Activated CD8-positive, alpha-beta memory T cell treated with anti-CD3 and anti-CD28 coated beads, Interleukin-2, amount 50 U/mL, for 48 hours (primary cell): ENCODE measurements at places on chromosomes 5 and 9.

- DNase-seq = no peak
These were observed 256.3 kb downstream of the KIAA0825 start for GRCh38 chr5:94361832-94362796.

- no peak for DNase-seq
These were observed 620.1 kb downstream of the TLE1 start for GRCh38 chr9:81069038-81069795.

DNA sequence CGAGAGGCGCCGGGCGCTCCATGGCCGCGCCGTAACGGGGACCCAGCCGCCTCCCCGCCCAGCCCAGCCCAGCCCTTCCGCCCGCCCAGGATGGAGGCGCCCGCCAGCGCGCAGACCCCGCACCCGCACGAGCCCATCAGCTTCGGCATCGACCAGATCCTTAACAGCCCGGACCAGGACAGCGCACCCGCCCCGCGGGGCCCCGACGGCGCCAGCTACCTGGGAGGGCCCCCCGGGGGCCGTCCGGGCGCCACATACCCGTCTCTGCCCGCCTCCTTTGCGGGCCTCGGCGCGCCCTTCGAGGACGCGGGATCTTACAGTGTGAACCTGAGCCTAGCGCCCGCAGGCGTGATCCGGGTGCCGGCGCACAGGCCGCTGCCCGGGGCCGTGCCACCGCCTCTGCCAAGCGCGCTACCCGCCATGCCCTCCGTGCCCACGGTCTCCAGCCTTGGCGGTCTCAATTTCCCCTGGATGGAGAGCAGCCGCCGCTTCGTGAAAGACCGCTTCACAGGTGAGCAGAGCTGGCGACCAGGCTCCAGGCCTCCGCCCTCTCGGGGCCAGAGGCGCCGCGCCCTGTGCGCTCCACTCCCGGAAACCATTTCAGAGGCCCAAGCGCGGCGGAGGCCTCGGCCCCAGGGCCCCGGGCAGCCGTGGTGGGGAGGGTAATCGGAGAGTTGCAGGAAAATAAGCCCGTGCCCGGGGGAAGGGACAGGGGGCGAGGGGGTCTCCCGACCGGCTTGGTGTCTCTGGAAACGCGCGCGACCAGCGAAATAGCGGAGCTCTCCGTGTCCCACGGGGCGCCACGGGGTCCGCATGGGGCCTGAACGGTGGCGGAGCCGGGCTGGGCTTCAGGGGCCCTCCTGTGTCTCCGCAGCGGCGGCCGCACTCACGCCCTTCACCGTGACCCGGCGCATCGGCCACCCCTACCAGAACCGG, 496 bp downstream of the TLX3 start:
- DNase-seq = no peak

DNA sequence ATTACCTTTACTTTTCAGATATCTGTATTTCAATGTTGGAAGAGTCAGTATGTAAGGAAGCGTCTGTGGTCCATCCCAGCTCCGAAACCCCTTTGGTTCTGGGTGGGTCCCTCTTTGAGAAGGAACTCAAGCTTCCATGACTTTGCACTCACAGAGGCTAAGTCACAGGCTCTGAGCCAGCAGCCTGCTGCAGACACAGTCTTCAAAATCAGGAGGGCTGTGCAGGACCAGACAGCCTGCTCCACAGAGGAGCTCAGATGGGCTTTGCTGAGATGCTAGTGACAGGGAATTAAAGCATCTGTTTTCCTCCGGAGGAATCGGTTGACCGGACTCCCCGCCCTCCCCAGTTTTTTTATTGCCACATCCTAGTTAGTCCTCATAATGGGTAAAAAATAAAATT, 126.4 kb upstream of the ICE1 start:
- DNase-seq = no peak

GRCh38 chr5:93226202-93226735, 354.8 kb downstream of the NR2F1-AS1 start:
- DNase-seq = no peak

DNA sequence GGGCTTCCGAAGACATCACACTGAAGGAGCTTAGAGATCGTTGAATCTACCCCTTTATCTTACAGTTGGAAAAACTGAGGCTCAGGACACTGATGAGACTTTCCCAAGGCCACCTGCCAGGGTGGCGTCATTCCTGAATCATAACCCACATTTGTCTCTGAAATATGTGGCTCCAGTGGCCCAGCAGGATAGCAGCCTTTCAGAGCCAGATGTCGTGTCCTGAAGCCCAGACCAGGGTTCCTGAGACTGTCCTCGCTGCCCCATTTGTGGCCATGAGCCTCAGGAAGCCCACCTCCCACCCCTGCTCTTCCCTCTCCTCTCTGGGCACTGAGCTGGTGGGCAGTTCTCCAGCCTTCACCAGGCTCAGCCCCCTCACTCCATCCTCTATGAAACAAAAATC, 2.4 kb downstream of the HMCN2 start:
- peak; percentile 32 for DNase-seq

GRCh38 chr5:145943674-145944121, 7.3 kb downstream of the SH3RF2 start:
- no peak for DNase-seq

GRCh38 chr5:1911773-1912235, 29.1 kb upstream of the IRX4 start:
- DNase-seq = no peak

- DNase-seq = no peak
These were observed 25.7 kb downstream of the FAM170A start for GRCh38 chr5:119655061-119655460.

- no peak for DNase-seq
These were observed 32.5 kb downstream of the OR1J1 start for GRCh38 chr9:122445155-122445749.

DNA sequence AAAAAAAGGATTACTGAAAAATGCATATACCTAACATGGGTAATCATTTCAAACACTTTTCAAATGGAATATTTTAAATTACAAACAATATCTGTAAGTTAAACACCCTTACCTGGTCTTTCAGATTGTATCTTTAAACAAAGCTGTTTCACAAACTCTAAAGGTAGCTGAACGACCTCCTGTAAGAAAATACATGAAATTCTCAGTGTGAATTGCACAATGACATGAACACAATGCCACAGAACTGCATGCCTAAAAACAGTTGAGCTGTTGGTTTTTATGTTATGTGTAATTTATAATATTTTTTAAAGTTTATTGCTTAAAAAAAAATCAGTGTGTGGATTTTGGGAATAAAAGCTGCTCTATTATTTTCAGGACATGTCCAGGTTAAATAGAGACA, 17.5 kb downstream of the IPPK start:
- no peak for DNase-seq

- no peak for DNase-seq
These were observed 941.4 kb upstream of the CTNND2 start for GRCh38 chr5:12845549-12846159.

- no peak for DNase-seq
These were observed 157.4 kb downstream of the RMI1 start for GRCh38 chr9:84137968-84138367.

DNA sequence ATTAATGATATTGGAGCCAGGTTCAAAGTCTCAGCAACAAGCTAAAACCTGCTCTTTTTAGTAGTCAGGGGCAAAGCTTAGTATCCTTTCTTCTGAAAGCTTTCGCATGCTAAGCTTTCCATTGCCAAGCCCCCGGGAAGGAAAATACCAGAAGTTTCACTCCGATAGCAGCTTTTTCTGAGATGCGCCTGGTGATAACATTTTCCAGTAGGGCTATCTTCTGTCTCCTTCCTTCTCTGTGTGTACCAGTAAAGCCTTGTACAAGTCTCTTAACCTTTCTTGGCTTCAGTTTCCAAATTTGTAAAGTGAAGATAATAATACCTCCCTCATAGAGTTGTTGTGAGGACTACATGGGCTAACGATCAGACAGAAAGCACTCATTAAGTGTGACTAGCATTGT, 36.7 kb downstream of the DOCK8 start:
- no peak for DNase-seq

- no peak for DNase-seq
These were observed 67.1 kb upstream of the SSBP2 start for GRCh38 chr5:81817980-81818379.

DNA sequence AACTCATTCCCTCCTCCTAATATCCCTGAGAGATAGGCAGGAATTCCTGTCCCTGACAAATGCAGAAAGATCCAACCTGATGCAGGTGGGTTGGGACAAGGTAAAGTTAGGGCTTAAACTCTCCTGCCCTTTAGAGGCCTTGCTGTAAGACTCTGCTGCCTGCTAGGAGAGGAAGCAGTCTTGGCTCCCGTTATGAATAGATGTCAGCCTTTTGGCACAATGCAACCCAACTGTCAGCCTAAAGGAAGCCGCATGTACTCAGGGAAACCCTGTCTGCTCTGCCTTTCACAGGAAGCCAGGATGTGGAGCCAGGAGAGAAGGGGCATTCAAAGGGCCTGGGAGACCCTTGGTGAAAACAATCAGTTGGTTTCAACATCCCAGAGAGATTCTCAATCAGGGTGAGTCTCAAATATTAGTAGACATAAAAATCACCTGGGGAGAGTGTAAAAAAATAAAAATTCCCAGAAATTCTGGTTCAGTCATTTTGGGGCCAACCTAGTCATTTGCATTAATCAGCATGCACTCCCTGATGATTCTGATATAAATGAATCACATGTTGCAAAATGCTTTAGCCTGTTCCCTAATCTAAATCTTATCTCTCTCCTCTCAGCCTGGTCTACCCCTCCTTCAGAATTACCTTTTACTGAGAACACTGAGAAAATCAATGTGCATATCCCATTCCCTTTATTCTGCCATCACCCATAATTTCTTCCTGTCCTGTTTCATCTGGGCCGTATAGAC, 136.2 kb upstream of the TRIM32 start:
- DNase-seq = no peak

DNA sequence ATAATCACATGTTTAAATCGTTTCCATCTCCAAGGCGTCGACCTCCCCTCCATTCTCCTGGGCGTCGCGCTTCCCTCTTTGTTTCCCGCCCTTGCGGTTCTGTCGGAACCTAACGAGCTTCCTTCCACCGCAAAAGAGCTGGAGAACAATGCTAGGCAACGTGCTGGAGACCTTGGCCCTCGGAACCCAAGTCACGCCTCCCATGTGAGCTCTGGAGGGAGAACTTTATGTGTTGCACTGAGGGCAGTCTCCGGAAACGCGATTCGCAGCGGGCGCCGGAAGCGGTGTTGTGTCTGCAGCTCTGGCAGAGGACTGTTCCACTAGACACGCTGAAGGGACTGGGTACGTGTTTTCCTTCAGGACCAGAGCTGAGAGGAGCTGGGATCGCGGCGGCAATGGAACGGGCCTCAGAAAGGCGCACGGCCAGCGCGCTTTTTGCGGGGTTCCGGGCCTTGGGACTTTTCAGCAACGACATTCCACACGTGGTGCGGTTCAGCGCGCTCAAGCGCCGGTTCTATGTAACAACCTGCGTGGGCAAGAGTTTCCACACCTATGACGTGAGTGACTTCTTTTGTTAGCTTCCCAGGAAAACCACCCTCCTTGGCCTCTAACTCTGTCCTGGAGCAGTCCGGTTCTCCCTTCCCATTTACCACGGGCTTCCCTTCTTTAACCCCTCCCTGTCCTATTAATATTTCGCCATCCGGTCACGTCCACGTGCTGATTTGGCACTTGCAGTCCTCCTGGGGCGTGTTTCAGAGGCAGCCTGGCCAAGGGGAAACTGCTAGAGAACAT, at the start of gene WDR36:
Gene WDR36 (plus strand): TSS at position 287 of the 792 bp plus-strand sequence. CDS start 109 bp downstream, at position 396.
- peak; percentile 95 for DNase-seq

DNA sequence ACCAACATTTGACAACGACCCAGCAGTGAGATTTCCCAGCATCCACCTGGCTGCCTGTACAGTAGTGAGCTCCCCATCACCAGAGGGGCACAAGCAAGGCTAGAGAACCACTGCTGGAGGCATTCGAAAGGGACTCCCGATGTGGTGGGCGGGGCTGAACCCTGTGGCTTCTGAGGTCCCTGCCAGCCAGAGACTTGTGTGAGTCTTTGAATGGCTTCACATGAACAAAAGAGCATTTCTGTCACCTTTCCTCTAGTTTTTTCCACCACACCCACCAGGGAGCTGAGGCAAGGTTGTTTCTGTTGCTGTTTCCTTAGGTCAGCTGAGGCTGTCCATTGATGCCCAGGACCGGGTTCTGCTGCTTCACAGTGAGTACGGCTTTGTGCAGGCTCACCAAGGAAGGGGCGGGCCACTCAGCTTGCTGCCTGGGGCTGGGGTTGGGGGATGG, 15.7 kb downstream of the RGS3 start:
- no peak for DNase-seq

DNA sequence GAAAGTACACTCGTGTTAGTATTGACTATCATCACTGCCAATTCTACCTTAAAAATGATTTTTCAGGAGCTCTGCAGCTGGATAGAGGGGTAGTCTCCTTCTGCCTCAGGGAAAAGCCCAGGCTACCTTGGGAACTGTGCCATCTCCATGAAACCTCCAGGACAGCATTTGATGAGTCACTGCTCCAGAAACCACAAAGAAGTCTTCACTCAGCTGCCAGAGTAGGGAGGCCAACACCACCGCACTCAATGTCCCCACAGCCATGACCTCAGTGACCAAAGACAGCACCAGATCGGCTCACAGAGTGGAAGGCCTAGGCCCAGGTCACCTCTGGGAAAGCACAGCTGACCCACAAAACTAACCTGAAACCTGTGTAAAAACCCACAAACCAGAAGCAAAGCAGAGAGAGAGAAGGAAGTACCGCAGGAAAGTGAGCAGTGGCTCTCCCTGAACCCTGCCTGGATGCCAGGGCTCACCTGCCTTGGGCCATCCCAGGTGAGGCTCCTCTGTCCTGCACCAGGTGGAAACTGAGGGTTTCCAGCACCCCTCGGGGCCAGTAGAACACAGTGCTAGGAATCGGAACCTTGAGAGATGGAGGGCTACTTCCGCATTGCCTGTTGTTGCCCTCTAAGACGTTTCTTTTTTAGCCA, 30.0 kb downstream of the S1PR3 start:
- DNase-seq = no peak

- DNase-seq = no peak
These were observed 68.0 kb downstream of the FGF10 start for GRCh38 chr5:44321144-44321725.

DNA sequence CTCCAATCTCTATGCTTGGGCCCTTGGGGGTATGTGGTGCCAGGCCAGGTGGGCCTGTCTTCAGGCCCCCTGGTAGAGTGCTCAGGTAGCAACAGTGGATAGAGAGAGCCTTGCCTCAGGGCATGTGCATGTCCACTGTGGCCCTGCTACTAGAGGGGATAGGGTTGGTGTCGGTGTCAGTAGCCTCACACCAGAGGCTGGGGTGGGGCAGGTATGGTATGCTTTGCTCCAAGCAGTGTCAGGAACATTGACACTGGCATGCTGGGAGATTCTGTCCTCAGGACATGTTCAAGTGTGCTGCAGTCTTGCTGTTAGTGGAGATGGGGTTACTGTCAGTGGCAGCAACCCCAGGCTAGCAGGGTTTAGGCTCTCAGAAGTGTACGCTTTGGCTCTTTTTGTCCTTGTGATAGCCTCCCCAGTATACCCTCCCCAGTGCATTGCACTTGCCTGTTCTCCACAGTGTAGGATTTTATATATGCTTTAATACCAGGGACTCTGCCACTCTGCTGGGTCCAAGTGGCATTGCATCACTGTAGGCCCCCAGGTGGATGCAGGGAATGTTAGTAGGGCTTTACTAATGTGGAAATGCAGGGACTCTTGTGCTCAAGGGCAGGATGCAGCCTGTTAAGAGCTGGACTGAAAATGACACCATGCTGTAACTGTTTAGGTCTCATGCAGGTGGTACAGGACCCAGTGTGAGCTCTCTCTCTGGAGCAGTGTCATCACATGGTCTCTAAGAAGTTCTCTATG, 21.6 kb downstream of the RIC1 start:
- no peak for DNase-seq
